Stimulated activated CD8-positive, alpha-beta memory T cell treated with anti-CD3 and anti-CD28 coated beads, Interleukin-7, amount 100 ng/mL, for 1 hour (primary cell): ENCODE measurements at places on chromosomes 1 and 21.

- DNase-seq, result no peak
Observed at GRCh38 chr1:75092141-75092540, 42.0 kb upstream of the LHX8 start.

GRCh38 chr1:42981871-42982270 lies 23.2 kb upstream of the SLC2A1 start:
- no peak for DNase-seq

DNA sequence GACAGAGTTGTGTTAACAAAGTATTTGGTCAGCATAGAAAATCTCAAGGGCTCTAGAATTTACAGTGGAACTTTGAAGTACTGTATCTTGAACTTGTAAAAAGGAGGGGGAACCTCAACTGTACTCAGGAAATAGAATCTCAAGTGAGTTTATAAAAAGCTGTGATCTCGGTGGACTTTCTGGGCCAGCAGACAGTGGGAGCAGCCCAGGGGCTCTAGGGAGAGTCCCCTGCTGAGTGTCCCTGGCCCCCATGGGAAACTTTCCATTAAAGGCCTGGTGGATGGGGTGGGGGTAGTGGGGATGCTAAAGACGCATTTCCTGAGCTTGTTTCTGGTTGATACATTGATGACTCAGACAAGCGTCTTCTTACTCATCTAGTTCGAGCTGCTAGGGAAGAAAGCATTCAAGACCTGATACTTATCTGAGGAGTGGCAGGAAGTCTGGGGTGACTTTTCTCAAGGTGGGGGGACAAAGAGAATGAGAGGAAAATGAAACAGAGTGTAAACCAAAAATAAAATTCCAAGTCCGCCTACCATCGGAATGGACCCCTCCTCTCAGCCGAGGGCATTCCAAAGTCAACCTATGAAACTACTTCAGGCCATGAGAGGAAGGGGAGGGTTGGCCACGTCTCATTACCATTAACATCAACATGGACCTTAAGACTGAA lies 65.5 kb downstream of the NID1 start:
- DNase-seq, result peak; percentile 37

DNA sequence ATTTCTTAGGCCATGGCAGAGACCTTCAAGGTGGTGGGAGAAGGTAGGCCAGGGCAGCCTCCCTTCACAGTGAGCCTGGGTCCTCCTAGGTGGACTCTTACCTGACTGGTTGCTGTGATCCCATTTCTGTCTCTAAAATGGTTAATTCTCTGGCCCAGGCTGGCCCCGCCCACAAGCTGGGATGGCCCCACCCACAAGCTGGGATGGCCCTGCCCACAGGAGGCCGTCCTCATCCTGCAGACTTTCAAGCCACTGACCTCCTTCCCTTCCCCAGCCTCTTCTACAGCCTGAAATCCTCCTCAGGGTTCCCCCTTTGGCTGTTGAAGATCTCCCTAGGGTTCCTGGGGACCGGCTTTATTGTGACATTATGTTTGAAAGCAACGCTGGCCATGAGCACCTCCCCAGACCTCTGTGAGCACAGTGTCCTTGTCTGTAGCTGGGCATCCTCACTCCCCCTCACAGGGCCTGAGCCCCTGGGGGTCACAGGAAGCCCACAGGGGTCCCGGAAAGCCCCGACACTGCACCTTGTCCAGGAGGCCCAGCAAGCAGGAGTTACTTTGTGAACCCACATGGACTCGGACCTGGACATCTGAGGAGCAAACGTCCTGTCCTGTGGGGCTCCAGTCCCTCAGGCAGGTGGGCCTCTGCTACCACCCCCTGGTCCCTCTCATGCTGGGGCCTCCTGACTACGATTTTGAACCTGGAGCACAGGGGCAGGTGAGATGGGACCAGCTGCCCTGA lies 621.7 kb downstream of the MATN1 start:
- no peak for DNase-seq

DNA sequence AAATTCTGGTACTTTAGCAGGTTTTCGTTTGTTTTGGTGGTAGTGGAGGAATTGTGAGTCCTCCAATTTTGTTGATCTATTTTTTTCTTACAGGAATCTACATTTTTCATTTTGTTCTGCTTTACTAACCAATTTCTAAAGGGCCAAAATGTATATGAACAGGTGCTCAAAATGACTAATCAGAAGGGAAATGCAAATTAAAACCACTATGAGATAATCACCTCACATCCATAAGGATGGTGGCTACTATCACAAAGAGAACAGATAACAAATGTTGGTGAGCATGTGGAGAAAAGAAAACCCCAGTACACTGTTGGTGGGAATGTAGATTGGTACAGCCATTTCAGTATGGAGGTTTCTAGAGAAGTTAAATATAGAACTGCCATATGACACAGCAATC lies 134.2 kb downstream of the LMO4 start:
- no peak for DNase-seq
